ENCODE measurements at places on chromosomes 1 and 21. TPM values are rescaled to one million over a fixed set of nuclear protein-coding genes. Genes with fewer than 3 reads are reported as not detected.

USH2A gene
- not detected for total RNA-seq

B3GALT2 gene
- total RNA-seq = not detected

RGS13 gene
- 0.20 TPM for total RNA-seq

FCGR3A gene
- total RNA-seq = not detected

LIPI gene
- total RNA-seq = not detected

LENEP gene
- not detected for total RNA-seq

ASCL5 gene
- total RNA-seq = not detected
